ENCODE measurements at places on chromosomes 4 and X. TPM values are rescaled to one million over a fixed set of nuclear protein-coding genes. Genes with fewer than 3 reads are reported as not detected.

DNA sequence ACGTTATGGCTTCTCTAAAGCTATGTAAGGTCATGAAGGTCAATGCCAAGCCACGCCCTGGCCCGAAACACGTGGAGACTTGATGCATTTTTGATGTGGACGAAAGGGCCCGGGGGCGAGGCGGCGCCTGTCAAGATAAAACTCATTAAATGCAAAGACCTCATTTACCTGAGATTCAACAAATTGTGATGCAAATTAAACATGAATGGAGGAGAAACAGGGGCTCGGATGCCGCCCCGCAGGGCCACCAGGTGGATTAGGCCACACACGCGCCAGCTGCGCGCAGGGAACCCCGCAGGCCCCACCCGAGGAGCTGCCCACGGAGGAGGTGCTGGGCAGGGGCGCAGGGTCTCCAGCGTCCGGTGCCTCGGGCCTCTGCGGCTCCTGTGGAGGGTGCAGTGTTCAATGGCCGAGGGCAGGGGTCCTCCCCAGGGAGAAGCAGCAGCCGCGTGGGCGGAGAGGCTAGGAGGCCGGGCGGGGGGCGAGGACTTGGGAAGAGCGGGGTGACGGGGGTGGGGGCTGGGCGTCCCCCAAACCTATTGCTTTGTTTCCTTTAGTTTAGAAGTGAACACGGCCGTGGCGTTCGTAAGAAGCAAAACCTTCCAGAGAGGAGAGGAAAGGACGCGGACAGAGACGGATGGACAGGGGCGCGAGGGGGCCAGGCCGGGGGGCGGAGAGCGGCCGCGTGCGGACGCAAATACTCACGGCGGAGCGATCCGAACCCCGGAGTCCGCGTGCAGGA is 40.4 kb downstream of the CPLX1 start:
- DNase-seq: no peak

Gene GSX2
- total RNA-seq: not detected

GRCh38 chr4:83821493-83821892 is 285.6 kb downstream of the GPAT3 start:
- no peak for DNase-seq

GRCh38 chrX:75156531-75156945 is 455 bp upstream of the ABCB7 start:
- DNase-seq: peak; percentile 14

- DNase-seq: no peak
These were observed 8.1 kb downstream of the SNX25 start for GRCh38 chr4:185217408-185217975.

- no peak for DNase-seq
These were observed 28.5 kb upstream of the ANK2 start for GRCh38 chr4:113020966-113021365.

DNA sequence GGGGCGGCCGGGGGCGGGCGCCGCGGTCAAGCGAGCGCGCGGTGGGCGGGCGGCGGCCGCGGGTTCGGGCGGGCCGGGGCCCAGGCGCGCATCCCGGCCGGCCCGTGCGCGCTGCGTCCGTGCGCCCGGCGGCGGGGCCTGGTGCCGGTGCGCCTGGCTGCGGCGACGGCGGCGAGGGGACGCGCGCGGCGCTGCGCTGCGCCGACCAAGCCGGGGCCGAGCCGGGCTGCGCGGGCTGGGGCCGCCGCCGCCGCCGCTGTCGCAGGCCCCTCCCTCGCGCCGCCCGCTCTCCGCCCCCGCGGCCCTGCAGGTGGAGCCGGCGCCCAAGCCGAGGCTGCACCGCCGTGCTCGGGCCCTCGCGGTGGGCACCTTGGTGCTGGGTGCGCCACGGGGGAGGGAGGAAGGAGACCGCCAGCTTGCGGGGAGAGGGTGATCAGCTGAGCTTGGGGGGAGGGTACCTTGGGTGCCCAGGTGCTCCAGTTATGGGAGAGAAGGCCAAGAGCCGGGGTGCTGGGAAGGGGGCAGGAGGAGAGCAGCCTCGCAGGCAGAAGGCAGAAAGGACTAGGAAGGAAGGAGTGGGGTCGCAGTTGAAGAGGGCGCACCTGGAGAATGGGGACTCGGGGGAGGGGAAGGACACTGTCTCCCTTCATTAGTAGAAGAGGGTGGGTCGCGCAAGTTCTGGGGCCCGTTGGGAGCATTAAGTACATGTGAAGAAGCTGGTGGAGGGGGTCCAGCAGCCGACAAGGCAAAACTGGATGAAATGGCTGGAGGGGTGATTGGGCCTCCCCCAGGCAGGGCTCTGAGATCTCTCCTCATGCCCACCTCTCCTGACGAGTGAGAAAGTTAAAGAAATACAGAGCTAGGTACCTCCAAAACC is at the start of gene PPP2R2C:
PPP2R2C (minus strand) TSS at position 228 of the 877 bp plus-strand sequence. CDS start 385 bp downstream, outside the sequence.
- DNase-seq: no peak

DNA sequence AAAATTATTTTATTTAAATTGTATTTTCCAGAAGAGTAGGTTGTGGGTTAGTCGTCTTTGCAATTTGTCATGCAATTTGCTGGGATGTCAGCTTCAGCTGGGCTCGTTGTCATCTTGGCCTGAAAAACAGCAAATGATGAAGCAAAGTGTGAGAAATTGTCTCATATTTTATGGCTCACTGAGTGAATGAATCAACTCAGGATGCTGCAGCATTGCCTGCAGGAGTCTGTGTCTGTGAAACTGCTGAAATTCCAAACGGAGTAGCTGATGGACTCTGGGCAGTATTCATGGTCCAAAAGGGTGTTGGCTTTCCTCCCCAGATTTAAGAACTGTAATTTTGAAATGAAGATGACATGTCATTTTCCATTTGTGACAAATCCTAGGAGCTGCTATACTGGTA is 37.2 kb downstream of the CXCL8 start:
- DNase-seq: peak; percentile 36

GRCh38 chr4:87053802-87054767 is 119.3 kb downstream of the AFF1 start:
- DNase-seq: no peak

GRCh38 chrX:109484886-109485285 is 3.0 kb upstream of the GUCY2F start:
- DNase-seq: no peak
